ENCODE measurements at places on chromosomes 7 and 10. TPM values are rescaled to one million over a fixed set of nuclear protein-coding genes. Genes with fewer than 3 reads are reported as not detected.

The STEAP2 gene
- total RNA-seq: 2.4 TPM

The SLC26A3 gene
- 0.44 TPM for total RNA-seq

The ANKRD1 gene
- total RNA-seq: 0.24 TPM

The STAM gene
- 15.9 TPM for total RNA-seq

The PNLIP gene
- not detected for total RNA-seq

The CDHR1 gene
- 29.0 TPM for total RNA-seq

The COPS6 gene
- 95.0 TPM for total RNA-seq

The PITX3 gene
- not detected for total RNA-seq

The GCC1 gene
- 11.0 TPM for total RNA-seq

The DGKB gene
- total RNA-seq: 0.08 TPM

The HGF gene
- total RNA-seq: 0.76 TPM

The WDFY4 gene
- 1.6 TPM for total RNA-seq

The EVX1 gene
- total RNA-seq: not detected

The MYO1G gene
- 1.1 TPM for total RNA-seq

The TMEM273 gene
- total RNA-seq: 3.8 TPM

The MYH16 gene
- total RNA-seq: not detected

The SPAM1 gene
- not detected for total RNA-seq

- no peak for ATAC-seq
Measured at GRCh38 chr10:74289951-74290350, 138.9 kb downstream of the ADK start.

GRCh38 chr7:99129001-99129400 lies 14.9 kb downstream of the SMURF1 start:
- peak; percentile 36 for ATAC-seq

- no peak for ATAC-seq
Measured at GRCh38 chr7:4794591-4795350, 19.3 kb downstream of the AP5Z1 start.

- ATAC-seq: peak; percentile 96
Measured at GRCh38 chr7:67302113-67303039, 305.7 kb downstream of the TYW1 start.

DNA sequence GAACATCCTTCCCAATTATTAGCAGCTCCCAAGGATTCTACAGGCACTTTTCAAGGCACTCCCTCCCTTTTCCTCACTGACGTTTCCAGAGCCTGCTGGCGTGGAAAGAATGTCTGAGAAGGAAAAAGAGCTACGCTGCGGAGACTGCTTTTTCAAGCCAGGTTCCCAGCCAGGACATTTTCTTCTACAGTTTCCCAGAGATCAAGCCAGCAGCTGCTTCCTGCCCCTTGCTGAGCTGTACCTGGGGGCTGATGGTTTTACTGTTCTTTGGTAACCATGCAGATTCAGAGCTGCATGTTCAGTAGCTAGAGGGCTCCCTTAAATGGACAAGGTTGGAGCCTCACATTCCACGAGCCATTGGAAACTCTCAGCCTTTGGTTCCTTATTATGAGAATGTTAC lies 133.4 kb downstream of the EVX1 start:
- no peak for ATAC-seq

GRCh38 chr10:122263971-122264370 lies 7.1 kb upstream of the BTBD16 start:
- no peak for ATAC-seq

- peak; percentile 57 for ATAC-seq
Measured at GRCh38 chr7:91941450-91941849, 788 bp downstream of the AKAP9 start.

DNA sequence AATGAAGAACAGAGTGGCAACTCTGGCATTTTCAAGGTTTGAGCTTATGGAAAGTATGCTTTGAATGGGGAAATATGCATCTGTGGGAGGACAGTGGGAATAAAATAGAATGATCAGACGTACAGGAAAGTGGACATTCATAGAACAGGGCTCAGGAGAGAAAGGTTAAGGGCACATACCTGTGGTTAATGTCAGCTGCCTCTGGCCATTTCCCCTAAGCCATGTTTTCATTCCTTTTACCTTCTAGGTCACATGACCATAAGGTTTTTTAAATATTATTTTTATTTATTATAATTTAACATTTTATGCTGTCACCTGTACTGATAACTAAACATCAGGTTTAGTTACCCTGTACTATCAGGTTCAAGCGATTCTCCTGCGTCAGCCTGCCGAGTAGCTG lies 52.8 kb downstream of the LRRC4 start:
- ATAC-seq: no peak

- no peak for ATAC-seq
Measured at GRCh38 chr10:3951993-3952392, 167.0 kb upstream of the KLF6 start.

GRCh38 chr7:30183749-30184369 lies 49.1 kb downstream of the MTURN start:
- no peak for ATAC-seq

DNA sequence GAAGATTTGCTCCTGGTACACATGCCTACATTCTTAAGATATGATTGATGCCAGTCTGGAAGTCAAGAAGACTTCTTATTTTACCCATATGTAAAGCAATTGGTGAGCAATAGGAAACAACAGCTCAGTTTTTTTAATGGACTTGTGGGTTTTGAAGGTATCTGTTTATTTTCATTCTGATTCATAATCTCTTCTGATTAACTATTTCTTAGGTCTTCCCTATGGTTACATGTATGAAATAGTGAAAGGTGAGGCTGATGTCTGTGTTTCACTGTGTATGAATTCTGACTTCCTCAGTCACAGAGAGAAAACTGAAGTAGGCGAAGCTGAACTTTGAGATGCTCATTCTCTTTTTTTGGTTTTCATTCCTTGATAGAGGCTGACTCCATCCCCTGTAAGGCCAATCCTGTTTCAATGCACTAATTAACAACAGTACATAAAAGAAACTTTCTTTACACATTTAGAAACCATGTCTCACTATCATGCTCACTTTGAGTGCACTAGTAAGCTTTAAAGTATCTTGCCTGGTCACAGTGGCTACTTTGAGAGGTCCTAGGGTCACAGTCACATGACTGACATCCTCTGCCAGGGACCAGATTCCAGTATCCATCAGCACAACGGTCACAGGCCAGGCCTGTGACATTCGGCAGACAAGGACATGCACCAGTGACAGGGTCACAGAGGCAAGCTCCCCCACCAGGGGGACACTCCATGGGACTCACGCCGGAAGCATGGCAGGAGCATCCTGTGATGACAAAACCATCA lies 59.5 kb upstream of the LAMB1 start:
- no peak for ATAC-seq

- no peak for ATAC-seq
Measured at GRCh38 chr7:4931943-4932342, 27.0 kb downstream of the MMD2 start.

- no peak for ATAC-seq
Measured at GRCh38 chr10:58438986-58439385, 53.8 kb downstream of the TFAM start.

DNA sequence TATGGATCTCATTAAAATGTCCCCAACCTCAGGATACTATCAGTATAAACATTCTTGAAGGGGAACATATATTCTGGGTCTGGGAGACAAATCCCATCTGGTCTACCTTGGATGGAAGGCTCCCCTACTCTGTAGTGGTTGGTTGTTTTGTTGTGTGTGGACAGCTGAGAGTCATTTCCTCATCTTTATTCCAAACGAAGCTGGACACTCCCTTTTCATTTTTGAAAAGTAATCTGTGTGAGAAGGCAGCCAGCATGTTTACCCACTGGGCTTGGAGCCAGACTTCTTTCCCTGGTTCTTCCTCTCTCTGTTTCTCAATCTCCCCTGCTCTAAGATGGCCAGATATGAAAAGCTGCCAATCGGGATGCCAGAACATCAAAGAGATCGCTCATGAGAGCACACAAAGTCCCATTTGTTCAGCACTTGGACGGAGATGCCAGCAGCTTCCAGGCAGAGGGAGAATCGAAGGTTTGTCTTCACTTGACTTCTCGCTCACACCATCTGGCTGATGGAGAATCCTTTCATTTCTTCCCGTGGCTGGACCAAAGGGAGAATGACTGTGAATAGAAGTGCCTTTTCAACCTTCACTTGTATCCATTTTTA lies 108.1 kb upstream of the AGR3 start:
- ATAC-seq: peak; percentile 77

DNA sequence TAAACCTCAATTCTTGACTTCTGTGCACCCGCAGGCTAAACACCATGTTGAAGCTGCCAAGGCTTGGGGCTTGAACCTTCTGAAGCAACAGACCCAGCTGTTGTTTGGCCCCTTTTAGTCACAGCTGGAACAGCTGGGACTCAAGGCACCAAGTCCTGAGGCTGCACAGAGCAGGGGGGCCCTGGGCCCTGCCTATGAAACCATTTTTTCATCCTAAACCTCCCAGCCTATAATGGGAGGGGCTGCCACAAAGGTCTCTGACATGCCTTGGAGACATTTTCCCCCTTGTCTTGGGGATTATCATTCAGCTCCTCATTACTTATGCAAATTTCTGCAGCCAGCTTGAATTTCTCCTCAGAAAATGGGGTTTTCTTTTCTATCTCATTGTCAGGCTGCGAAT lies 31.8 kb downstream of the LMBR1 start:
- ATAC-seq: no peak

DNA sequence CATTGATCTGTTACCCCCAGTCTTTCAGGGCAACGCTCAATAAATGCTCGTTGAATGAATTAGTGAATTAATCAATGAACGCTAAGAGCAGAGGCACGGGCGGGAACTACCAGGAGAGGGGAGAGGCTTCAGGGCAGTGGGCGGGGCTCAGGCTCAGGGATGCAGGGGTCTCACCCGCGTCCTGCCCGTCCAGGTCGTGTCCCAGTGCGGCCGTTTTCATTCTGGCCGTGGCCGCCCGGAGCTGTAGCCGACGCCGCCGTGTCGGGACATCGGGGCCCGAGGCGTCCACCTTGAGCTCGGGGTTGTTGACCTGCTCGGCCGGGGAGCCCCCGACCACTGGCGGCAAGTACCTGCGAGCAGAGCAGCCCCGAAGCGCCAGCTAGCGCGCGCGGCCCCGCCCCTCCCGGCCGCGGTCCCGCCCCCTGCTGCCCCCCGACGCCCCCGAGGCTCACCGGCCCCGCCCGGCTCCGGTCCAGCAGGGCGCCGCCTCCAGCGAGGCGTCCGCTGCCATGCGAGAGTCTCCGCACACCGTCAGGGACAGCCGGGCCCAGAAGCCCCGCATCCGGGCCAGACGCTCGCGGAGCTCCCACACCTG lies 2.8 kb upstream of the GAL3ST4 start:
- peak; percentile 23 for ATAC-seq

GRCh38 chr7:82672078-82672477 lies 228.5 kb upstream of the CACNA2D1 start:
- ATAC-seq: no peak

DNA sequence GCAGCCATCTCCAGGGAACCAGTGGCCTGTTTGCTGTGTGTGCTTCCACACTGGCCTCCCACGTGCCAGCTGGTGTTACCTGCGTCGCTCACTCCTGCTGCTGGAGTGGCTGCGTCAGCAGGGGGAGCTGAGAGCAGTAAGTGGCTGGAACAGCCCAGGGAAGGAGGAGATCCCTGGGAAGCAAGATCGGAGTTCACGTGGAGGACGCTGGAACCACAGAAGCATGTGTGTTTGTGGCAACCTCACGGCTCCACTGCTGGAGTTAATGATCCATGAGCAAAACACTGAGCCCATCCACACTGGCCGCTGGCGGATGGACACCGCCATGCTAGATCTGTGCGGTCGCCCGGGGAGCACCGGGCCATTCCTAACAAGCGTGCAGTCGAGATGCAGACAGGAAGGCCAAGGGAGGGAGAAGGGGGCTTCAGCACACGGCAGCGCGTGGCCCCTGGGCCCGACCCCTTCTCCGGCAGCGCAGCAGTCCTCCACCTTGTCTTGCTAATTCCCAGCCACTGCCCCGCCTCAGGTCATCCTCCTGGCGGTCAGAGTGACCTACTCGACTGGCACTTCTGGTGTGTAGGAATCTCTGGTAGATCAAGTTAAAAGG lies 68.5 kb upstream of the EEPD1 start:
- ATAC-seq: peak; percentile 66

DNA sequence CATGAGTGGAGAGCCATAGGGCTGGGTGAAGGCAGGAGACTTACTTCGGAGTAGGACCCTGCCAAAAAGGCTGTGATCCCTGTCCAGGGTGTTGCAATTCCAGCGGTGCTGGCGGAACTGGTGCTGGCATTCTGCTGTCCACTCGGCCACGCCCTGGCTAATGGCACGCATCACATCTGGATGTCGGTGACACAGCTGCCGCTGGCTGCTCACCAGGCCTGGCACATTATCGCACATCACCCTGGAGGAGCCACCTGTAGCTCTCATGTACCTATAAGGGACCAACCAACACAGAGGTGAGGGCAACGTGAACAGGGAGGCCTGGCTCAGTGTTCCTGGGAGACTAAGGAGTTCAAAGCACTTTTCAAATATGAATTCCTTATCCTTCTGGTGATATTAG lies 2.3 kb downstream of the WNT2 start:
- no peak for ATAC-seq

- no peak for ATAC-seq
Measured at GRCh38 chr10:71203716-71204115, 8.7 kb upstream of the UNC5B start.

DNA sequence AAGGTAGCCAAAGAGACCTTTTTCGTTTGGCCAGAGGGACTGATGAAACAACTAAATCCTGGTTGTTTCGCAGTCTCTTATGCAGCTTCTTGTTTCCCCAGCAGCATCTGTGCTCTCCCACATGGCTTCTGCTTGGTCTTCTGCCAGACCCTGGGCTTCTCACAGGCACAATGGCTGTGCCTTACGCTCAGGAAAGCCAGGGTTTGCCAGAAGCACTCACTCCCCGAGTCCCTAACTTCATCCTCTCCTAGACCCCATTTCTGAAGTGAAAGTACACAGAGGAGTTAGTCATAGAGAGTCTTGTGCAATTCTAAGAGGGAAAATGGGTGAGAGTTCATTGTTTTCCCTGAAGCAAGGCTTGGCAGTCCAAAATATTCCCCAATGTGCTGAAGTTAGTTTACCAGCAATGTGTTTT lies 121.7 kb downstream of the EVX1 start:
- no peak for ATAC-seq

GRCh38 chr10:115957786-115958442 lies 315.1 kb downstream of the GFRA1 start:
- no peak for ATAC-seq

DNA sequence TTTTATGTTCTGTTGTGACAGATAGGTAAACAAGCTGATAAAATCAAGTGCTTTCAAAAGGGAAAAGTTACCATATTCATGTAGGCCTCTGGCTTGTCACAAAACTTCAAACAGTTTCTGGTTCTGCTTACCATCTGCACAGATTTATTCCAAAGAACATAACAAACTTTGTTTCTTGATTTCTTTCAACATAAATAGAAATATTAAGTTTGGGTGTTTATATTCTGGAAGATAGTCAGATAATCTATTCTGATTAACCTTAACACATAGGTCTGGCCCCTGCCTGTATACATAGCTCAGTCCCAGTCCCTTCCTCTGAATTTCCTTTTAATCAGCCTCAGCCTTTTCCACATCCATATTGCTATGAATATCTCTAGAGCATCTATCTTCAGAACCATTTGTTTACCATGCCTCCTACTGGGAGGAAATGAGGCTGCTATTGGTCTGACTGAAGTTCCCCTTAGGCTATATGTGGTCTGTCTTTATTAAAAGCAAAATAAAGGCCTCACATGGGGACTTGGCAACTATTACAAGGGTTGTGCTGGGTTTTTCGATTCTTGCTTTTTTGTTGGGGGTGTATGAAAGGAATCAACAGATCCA lies 319.0 kb downstream of the HPSE2 start:
- ATAC-seq: no peak

GRCh38 chr10:54985732-54986131 lies 184.7 kb upstream of the PCDH15 start:
- ATAC-seq: no peak

All from esophagus mucosa (tissue), 1 donor.